PC-9 (cell line): ENCODE measurements at places on chromosomes 1 and 21. TPM values are rescaled to one million over a fixed set of nuclear protein-coding genes. Genes with fewer than 3 reads are reported as not detected.

DNA sequence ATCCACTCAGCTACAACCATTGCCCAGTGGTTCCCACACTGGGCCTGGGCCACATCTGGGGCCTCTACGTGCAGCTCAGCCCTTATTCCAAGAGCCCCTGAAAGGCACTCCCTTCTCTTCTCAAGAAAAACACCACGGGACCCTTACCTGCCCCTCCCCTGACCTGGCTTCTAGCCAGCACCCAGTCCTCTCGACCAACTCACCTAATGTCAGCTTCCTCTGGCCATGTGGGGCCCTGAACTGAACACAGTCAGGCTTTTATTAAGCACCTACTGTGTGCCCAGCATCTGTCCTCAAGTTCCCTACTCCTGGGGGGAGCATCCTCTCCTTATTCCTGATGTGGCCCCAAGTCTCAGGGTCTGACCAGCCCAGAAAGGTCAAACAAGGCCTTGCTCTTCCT, 208.4 kb downstream of the MATN1 start:
- no peak overlapping the region for H3K27ac ChIP-seq
- H3K4me1 ChIP-seq: peaks cover 7% of the 10 kb centered on the region
- H3K27me3 ChIP-seq: no peaks in the 10 kb centered on the region
- H3K4me3 ChIP-seq: no peak overlapping the region

- no peak overlapping the region for H3K27ac ChIP-seq
- H3K36me3 ChIP-seq: no peaks in the 10 kb centered on the region
- H3K4me1 ChIP-seq: no peaks in the 10 kb centered on the region
These were observed 325.6 kb downstream of the TTLL7 start for GRCh38 chr1:83673312-83673711.

- H3K27me3 ChIP-seq: no peaks in the 10 kb centered on the region
- H3K4me3 ChIP-seq: peak overlapping the region; percentile 46; the same call in 1 of the 2 replicates
These were observed 196.3 kb upstream of the LMO4 start for GRCh38 chr1:87132284-87132870.

DNA sequence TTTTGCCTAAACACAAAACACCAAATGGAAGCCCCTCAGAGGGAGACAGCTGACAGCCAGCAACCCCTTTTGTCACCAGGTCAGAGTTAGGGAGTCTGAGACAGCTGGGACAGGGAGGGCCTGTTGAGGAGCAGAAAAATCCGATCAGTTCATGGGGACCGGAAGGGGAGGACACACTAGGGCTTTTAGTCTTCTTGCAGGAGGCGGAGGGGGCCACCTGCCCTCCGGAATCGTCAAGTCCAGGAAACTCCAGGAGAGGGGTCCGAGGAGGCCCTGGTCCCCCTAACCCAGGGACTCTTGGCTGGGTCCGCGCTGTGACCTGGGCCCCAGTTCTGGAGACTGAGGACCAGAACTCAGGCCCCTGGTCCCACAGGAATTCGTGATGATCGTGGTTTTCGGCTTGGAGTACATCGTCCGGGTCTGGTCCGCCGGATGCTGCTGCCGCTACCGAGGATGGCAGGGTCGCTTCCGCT, 34.2 kb downstream of the KCNQ4 start:
- H3K4me3 ChIP-seq: no peak overlapping the region
- DNase-seq: no peak
- no peaks in the 10 kb centered on the region for H3K4me1 ChIP-seq
- H3K27me3 ChIP-seq: no peaks in the 10 kb centered on the region
- H3K36me3 ChIP-seq: no peaks in the 10 kb centered on the region
- no peak overlapping the region for H3K27ac ChIP-seq

DNA sequence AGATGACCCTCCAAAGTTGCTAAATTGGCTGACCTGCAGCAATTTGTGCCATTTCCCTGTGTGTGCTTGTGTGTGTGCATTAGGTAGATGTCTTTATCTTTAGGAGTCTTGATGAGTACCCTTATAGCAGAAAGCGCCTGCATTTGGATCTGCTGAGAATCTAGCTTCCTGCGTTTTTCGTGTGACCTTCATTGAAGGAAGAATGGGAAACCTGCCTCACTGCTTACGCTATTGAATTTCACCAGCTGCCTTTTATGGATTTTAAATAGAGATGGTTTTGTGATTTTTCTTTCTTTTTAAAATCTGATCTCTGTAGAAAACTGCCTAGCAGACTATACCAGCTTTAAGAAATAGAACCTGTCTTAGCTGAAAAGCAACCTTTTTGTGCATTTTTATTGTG, 124.5 kb downstream of the CACHD1 start:
- no peak for DNase-seq
- H3K27me3 ChIP-seq: no peaks in the 10 kb centered on the region
- H3K4me1 ChIP-seq: peaks cover 36% of the 10 kb centered on the region

DNA sequence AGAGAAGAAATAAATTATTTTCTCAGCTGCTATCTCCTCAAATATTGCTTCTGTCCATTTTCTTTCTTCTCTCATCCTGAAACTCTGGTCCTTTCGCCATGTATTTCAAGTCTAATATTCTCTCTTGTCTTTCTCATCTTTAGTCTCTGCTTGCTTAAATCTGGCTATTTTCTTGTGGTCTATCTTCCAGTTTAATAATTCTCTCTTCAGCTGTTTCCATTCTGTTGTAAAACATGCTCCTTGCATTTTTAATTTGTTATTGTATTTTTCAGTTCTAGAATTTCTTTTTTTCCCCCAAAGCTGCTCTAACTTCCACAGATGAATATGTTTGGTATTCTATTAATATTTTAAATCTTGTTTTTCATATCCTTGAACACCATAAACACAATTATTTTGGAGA, 70.1 kb upstream of the TMPRSS2 start:
- H3K36me3 ChIP-seq: no peaks in the 10 kb centered on the region
- peaks cover 31% of the 10 kb centered on the region for H3K4me1 ChIP-seq
- no peak overlapping the region for H3K27ac ChIP-seq
- H3K4me3 ChIP-seq: no peak overlapping the region

DNA sequence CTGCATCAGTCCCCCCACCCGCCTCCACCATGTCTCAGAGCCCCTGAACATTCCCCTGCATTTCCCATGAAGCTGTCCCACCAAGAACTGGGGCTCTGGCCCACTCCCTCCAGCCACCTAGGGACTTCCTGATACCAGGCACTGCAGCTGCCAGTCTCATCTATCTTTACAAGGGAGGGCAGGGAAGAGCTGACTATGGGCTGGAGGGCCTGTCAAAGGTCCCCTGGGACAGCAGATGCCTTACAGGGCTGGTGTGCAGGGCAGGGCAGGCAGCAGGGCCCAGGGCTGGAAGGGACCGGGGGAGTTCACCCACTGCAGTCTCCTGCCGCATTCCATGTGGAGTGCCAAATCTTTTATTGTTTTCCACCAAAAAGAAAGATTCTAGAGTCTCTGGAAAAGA, 17.6 kb downstream of the SHISA4 start:
- no peak for DNase-seq
- no peaks in the 10 kb centered on the region for H3K27me3 ChIP-seq
- H3K4me1 ChIP-seq: no peaks in the 10 kb centered on the region
- H3K27ac ChIP-seq: no peak overlapping the region
- H3K4me3 ChIP-seq: no peak overlapping the region
- no peaks in the 10 kb centered on the region for H3K36me3 ChIP-seq

DNA sequence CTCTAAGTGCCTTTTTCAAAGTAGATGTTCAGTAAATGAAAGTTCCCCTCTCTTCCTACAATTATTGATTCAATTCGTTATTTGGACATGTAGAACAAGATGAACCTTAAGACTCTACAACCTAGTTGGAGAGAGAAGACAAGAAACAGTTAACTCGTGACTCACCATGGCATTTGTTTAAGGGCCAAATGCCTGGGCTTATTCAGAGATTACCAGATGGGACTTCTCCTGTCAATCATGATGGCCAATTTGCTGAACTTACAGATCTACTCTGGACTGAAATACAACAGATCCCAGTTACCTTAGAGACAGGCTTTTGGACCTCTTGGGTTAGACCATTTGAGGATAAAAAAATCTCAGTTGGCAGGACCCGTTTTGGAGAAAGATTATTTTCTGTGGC, 93.5 kb downstream of the C1orf94 start:
- no peaks in the 10 kb centered on the region for H3K4me1 ChIP-seq
- peaks cover 18% of the 10 kb centered on the region for H3K27me3 ChIP-seq
- H3K4me3 ChIP-seq: no peak overlapping the region
- H3K27ac ChIP-seq: no peak overlapping the region
- H3K36me3 ChIP-seq: no peaks in the 10 kb centered on the region

DNA sequence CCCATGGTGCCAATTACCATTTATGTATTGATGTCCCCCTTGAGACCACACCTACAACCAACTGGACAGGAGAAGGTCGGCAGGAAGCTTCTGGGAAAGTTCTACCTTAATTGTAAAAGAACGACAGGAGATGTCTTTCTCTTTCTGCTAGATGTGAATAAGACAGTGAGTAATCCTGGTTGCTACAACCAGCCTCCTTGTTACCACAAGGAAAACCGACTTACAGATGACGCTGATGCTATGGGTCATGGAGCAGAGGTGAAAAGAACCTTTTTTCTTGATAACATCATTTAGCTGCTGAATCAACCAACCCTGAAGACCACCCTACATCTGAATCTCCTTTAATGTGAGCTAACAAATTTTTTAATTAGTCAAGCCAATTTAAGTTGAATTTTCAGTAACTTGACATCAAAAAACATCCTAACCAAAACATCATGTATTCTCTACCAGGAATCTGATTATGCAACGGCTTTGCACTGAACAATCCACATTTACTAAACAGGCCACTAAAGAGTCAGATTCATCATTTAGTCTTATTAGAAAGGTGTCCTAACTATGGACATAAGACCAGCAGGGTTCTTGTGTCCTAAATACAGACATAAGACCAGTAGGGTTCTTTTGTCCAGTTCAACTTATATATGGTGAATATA, 23.0 kb downstream of the RGS2 start:
- no peak for DNase-seq
- no peak overlapping the region for H3K27ac ChIP-seq
- no peaks in the 10 kb centered on the region; the same call in 1 of the 2 replicates for H3K4me1 ChIP-seq
- H3K4me3 ChIP-seq: no peak overlapping the region
- no peaks in the 10 kb centered on the region for H3K36me3 ChIP-seq

DNA sequence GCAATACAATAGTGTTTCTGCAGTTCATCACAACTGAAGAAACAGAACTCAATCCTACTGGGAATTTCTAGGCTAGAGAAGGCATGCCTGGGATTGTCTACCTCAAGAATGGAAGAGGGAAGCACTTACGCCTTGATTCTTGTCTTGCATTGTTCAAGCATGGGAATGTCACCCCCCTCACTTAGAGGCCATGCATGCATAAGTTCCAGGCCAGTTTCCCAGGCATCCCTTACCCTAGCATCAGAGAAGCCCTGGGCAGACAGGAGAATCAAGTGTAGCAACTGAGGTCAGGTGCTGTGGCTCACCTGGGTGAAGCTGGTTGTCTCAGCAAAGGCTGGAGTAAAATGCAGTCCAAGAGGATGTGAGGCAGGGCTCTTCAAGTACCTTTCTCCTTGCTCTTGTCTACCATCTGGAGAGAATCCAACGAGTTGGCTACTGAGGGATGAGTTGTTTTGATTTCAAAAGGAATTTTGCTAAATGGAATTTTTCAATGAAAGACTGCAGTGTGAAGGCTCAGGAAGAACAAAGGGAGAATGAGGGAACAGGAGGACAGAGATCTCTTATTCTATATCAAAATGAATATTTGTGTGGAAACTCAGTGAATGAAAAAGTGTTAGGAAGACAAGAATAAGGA, 174.3 kb downstream of the NEK7 start:
- H3K4me1 ChIP-seq: 0 out of 2 replicates have a peak, but pooled peaks cover 12% of the 10 kb centered on the region
- no peak overlapping the region for H3K4me3 ChIP-seq
- no peak for DNase-seq
- no peaks in the 10 kb centered on the region for H3K27me3 ChIP-seq

GRCh38 chr21:20572582-20572981, 425.6 kb upstream of the NCAM2 start:
- H3K4me1 ChIP-seq: no peaks in the 10 kb centered on the region
- H3K36me3 ChIP-seq: no peaks in the 10 kb centered on the region
- no peak for DNase-seq
- H3K27me3 ChIP-seq: no peaks in the 10 kb centered on the region

DNA sequence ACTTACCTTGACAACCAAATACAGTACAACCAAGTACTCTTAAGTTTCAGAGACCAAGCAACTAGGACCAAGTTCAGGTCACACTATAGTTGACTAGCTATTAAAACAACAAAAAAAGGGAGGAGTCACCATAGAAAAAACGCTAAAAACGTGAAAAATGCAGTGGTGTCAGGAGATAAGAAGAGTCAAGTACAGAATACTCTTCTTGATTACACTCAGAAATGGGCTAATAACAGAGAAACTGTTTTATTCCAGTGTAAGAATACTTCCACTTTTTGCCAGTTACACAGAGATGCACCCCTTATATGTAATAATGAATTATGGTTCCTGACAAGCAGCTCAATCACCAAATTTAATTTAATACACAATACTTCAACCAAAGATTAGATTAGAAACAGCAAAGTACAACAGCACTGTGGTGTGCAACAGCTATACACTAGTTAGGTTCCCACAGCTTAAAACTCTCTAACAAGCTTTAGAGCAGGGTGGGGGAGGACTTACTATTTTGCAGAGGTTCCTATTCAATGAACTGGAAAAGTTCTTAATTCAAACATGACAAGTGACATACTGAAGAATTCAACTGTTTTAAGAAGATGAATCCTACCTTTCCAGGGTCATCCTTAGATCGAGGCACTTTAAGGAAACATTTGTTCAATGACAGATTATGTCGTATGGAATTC, 70.4 kb downstream of the FOXJ3 start:
- H3K27me3 ChIP-seq: no peaks in the 10 kb centered on the region
- peaks cover 35% of the 10 kb centered on the region for H3K36me3 ChIP-seq
- H3K27ac ChIP-seq: no peak overlapping the region
- no peak overlapping the region for H3K4me3 ChIP-seq
- DNase-seq: no peak

PPIH gene
- total RNA-seq: 82.7 and 102 TPM in 2 replicates

MAN1C1 gene
- 0.41 and 0.48 TPM in 2 replicates for total RNA-seq

HJV gene
- total RNA-seq: not detected in 2 replicates
